ENCODE measurements at places on chromosomes 5 and 9. TPM values are rescaled to one million over a fixed set of nuclear protein-coding genes. Genes with fewer than 3 reads are reported as not detected.

Gene PCDHGC4
- not detected for total RNA-seq

Gene C9orf153
- total RNA-seq, result 0.41 TPM

Gene SGCD
- total RNA-seq, result not detected

Gene PGM5
- not detected for total RNA-seq

Gene OMD
- not detected for total RNA-seq

Gene OTP
- total RNA-seq, result not detected

Gene FGF1
- not detected for total RNA-seq

Gene PITX1
- total RNA-seq, result 0.39 TPM

Gene PCDHB8
- not detected for total RNA-seq

Gene MLANA
- total RNA-seq, result not detected

Gene FRMD3
- 0.34 TPM for total RNA-seq

- H3K4me1 ChIP-seq, result no peaks in the 10 kb centered on the region
- H3K4me3 ChIP-seq, result no peak overlapping the region
- no peak for DNase-seq
These were observed 25.3 kb upstream of the CEP72 start for GRCh38 chr5:586751-587285.

- no peaks in the 10 kb centered on the region for H3K4me1 ChIP-seq
- H3K36me3 ChIP-seq, result no peaks in the 10 kb centered on the region
- H3K27ac ChIP-seq, result no peak overlapping the region
- H3K27me3 ChIP-seq, result peaks cover 7% of the 10 kb centered on the region
These were observed 46.8 kb upstream of the FER start for GRCh38 chr5:108700930-108701329.

GRCh38 chr5:9194509-9194908 is 351.4 kb downstream of the SEMA5A start:
- H3K4me3 ChIP-seq, result no peak overlapping the region
- H3K4me1 ChIP-seq, result no peaks in the 10 kb centered on the region
- no peak overlapping the region for H3K27ac ChIP-seq
- H3K36me3 ChIP-seq, result no peaks in the 10 kb centered on the region

- H3K4me3 ChIP-seq, result no peak overlapping the region
- H3K27ac ChIP-seq, result peak overlapping the region; percentile 93
- H3K4me1 ChIP-seq, result peaks cover 45% of the 10 kb centered on the region
- H3K27me3 ChIP-seq, result no peaks in the 10 kb centered on the region
- peaks cover 88% of the 10 kb centered on the region for H3K36me3 ChIP-seq
These were observed 18.0 kb downstream of the ORM2 start for GRCh38 chr9:114347675-114348074.

DNA sequence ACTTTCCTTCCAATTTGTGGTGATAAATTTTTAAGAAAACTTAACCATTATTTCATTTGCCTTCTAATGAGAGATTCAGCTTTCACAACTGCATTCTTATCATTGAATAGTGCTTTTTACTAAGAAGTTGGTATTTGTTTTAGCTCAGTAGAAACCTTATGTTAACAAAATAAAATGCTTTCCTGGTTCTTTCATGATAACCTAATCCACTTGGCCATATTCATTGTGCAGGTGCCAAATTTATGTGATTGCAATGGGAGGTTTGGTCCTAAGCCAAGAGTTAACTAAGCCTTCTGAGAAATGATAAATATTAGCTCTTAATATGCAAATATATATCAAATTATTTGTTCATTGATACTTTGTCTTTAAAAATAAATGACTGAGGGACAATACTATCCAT is 141.1 kb upstream of the TLE4 start:
- no peak for DNase-seq
- no peaks in the 10 kb centered on the region for H3K27me3 ChIP-seq
- H3K4me1 ChIP-seq, result no peaks in the 10 kb centered on the region
- H3K36me3 ChIP-seq, result no peaks in the 10 kb centered on the region
- H3K27ac ChIP-seq, result no peak overlapping the region

DNA sequence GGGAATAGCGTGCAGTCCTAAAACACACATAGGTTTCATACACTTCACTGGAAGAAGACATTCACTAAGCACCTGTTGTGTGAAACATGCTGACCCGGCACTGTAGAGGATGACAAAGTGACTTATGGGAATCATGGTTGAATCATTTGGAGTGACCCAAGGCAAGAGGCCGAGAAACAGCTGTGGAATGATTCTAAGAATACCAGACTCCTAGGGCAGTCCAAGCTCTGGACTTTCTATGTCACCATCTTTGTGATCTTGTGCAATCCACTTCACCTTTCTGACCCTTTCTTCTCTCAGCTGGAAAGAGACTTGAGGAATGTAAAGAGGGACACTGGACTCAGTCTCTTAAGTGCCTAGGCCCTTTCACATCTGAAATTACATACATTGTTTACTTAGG is 13.1 kb downstream of the MSANTD3 start:
- no peak overlapping the region for H3K27ac ChIP-seq
- no peak for DNase-seq
- no peaks in the 10 kb centered on the region for H3K4me1 ChIP-seq
- no peak overlapping the region for H3K4me3 ChIP-seq
- no peaks in the 10 kb centered on the region for H3K27me3 ChIP-seq

GRCh38 chr5:429453-430188 is 13.4 kb upstream of the EXOC3 start:
- peaks cover 42% of the 10 kb centered on the region for H3K36me3 ChIP-seq
- DNase-seq, result no peak
- peaks cover 9% of the 10 kb centered on the region for H3K4me1 ChIP-seq
- no peak overlapping the region for H3K27ac ChIP-seq

DNA sequence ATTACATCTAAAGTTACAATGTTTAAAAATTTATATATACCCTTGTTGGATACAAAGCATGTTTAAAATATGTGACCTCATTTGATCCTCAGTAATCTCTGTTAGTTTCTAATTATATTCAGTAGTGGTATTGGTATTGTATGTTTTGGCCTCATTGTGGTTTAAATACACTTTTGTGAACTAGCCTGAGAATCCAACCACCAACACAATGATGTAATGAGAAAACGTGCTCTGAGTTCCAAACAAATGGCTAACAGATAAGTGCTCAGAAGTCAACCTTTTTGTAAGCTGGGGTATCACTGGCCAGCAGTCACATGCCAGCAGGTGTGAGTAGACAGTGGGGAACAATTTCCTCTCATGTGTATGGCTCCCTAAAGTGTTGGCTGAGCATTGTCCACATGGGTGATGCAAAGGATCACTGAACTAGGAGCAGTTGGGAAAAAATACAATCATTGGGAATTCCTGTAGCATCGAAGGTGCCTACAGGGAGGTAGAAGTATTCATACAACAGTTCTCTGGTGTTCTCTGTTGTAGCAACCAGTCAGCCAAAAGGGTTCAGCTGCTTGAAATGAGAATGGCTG is 56.1 kb downstream of the DOCK8 start:
- H3K4me1 ChIP-seq, result peaks cover 57% of the 10 kb centered on the region
- H3K4me3 ChIP-seq, result no peak overlapping the region
- DNase-seq, result no peak
- H3K27ac ChIP-seq, result peak overlapping the region; percentile 38

GRCh38 chr9:9246726-9247125 is 1366.1 kb downstream of the PTPRD start:
- DNase-seq, result no peak
- no peaks in the 10 kb centered on the region for H3K27me3 ChIP-seq
- no peaks in the 10 kb centered on the region for H3K36me3 ChIP-seq
- H3K4me3 ChIP-seq, result no peak overlapping the region

DNA sequence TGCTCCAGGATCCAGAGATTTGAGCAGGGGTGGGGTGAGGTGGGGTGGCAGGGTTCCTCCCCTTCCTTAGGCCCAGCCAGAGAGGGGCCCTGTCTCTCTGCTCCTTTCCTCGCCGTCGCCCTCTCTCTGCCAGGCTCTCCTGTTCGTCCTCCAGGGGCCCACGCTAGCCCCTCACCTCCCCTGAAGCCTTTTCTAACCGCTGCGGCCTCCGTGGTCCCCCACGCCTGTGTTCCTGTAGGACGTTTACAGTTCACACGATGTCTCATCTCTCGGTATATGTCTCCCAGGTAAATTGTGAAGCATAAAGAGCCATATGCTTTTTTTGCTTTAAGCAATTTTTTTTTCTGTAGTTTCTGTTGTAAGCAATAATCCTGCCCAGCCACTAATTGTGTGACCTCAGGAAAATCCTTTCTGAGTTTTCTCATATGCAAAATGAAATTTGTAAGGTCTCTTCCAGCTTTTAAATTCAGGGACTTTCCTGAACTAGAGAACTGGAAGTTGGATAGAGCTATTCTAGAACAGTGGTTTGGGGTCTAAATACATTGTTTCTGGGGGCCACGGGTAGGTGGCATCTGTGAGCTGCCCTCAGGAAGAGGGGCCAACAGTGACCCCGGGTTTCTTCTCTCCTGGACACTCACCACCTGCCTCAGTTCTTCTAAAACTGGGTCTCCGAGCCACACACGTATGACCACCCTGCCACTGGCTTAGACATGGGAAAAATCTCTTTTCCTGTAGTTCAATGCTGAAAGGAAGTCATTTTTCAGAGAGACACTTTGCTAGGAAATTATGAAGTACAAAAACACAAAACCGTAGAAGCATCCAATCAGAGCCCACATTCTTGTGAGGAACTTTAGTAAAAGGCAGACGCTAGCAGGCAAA is 50.2 kb upstream of the ZNF366 start:
- H3K27ac ChIP-seq, result no peak overlapping the region
- peaks cover 37% of the 10 kb centered on the region for H3K27me3 ChIP-seq
- H3K4me3 ChIP-seq, result peak overlapping the region; percentile 40

- peaks cover 12% of the 10 kb centered on the region for H3K4me1 ChIP-seq
- DNase-seq, result no peak
- H3K27ac ChIP-seq, result no peak overlapping the region
- H3K4me3 ChIP-seq, result no peak overlapping the region
These were observed 51.0 kb downstream of the OTULIN start for GRCh38 chr5:14715481-14715880.

- DNase-seq, result no peak
- H3K4me1 ChIP-seq, result no peaks in the 10 kb centered on the region
- H3K36me3 ChIP-seq, result peaks cover 5% of the 10 kb centered on the region
- H3K4me3 ChIP-seq, result no peak overlapping the region
- peaks cover 5% of the 10 kb centered on the region for H3K27me3 ChIP-seq
These were observed 174.2 kb downstream of the CRB2 start for GRCh38 chr9:123530244-123530643.

- peaks cover 33% of the 10 kb centered on the region for H3K4me1 ChIP-seq
- H3K27me3 ChIP-seq, result no peaks in the 10 kb centered on the region
- H3K4me3 ChIP-seq, result no peak overlapping the region
- H3K36me3 ChIP-seq, result peaks cover 62% of the 10 kb centered on the region
- DNase-seq, result no peak
These were observed 48.1 kb downstream of the KCNV2 start for GRCh38 chr9:2765250-2765880.

DNA sequence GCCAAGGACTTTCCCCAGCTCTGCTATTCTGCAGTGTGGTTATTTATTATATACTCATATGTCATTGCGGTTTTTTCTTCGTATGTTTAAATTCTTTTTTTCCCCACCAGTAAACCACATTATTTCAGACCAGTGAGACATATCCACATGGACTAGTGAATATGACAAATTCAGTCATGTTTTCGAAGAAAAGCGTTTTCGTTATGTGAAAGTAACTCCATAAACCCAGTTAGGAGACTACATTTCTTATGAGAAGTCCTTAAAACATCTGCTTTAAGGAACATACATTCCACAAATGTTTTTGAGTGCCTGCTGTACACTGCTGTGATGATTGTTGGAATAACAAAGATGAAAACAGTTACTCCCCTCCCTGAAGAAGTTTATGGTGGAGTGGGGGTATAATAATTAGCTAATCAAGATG is 591.8 kb upstream of the CLINT1 start:
- no peaks in the 10 kb centered on the region for H3K27me3 ChIP-seq
- no peak overlapping the region for H3K4me3 ChIP-seq
- H3K27ac ChIP-seq, result no peak overlapping the region
- DNase-seq, result no peak
- H3K4me1 ChIP-seq, result no peaks in the 10 kb centered on the region

GRCh38 chr5:160802592-160802991 is 49.4 kb downstream of the ATP10B start:
- no peak overlapping the region for H3K4me3 ChIP-seq
- H3K36me3 ChIP-seq, result no peaks in the 10 kb centered on the region
- no peaks in the 10 kb centered on the region for H3K27me3 ChIP-seq
- no peaks in the 10 kb centered on the region for H3K4me1 ChIP-seq
- DNase-seq, result no peak

DNA sequence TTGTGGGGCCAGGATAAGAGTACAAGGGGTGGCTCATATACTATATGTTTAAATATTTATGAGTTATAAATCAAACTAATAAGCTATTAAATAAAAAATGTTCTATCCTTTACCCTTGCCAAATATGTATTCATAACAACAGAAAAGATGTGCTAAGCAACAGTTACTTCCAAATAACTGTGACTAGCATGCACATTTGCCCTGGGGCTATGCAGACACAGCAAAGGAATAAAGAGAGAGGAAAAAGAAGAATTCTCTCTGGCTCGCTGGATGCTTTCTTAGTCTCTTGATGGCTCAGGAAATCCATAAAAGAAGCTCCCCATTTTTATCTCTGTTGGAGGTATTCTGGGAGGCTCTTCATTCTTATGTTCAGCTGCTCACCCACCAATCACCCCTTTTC is 182.4 kb upstream of the ATP10B start:
- DNase-seq, result no peak
- no peak overlapping the region for H3K4me3 ChIP-seq
- H3K36me3 ChIP-seq, result no peaks in the 10 kb centered on the region

DNA sequence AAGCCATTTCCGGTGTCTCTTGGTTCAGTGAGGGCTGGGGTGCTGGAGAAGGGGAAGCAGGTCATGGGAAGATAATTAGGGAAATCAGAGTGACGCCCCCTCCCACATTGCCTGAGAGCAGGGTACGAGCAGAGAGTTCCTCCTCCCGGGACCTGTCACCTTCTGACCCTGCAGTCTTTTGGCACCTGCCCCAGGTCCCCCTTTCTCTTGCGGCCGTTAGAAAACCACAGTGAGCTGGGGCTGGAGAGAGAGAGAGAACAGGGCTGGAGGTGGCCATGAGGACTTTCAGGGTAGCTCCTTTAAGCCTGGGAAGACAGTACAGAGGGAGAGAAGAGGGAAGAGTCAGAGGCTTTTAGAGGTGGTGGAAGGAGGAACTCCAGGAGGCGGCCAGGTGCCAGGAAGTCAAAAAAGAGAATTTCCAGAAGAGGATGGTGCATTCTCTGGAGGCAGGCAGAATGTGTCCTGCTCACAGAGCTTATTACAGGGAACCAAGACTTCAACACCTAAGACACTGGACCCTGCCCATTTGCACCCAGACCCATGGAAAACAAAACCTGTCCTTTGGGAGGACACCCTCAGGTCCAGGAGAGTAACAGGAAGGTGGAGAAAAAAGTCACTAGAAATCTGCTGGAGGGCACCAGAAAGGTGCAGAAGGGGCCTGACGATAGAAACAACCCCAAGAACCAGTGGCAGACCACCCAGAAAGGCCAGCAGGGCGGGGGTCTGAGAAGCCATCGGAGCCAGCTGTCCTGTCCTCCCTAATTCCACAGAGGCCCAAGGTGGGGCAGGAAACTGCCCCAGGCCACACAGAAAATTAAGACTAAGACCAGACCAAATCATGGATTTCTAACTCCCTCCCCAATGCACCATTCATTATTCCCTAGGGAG is 6.5 kb upstream of the ACSL6 start:
- peaks cover 48% of the 10 kb centered on the region for H3K4me1 ChIP-seq
- peak overlapping the region; percentile 24 for H3K27ac ChIP-seq
- H3K36me3 ChIP-seq, result no peaks in the 10 kb centered on the region
- no peak overlapping the region for H3K4me3 ChIP-seq
- peak; percentile 7 for DNase-seq

- no peak overlapping the region for H3K27ac ChIP-seq
- no peak for DNase-seq
- H3K27me3 ChIP-seq, result peaks cover 41% of the 10 kb centered on the region
- H3K36me3 ChIP-seq, result no peaks in the 10 kb centered on the region
These were observed 172.6 kb upstream of the S1PR3 start for GRCh38 chr9:88818495-88819201.

- no peak overlapping the region for H3K4me3 ChIP-seq
- H3K36me3 ChIP-seq, result peaks cover 22% of the 10 kb centered on the region
- peaks cover 4% of the 10 kb centered on the region for H3K27me3 ChIP-seq
These were observed 1.7 kb upstream of the TMCO6 start for GRCh38 chr5:140637371-140638100.
